ENCODE measurements at places on chromosomes 7 and 10. TPM values are rescaled to one million over a fixed set of nuclear protein-coding genes. Genes with fewer than 3 reads are reported as not detected.

GRCh38 chr7:29977886-29978651, 11.5 kb downstream of the SCRN1 start:
- no peaks in the 10 kb centered on the region for H3K36me3 ChIP-seq
- H3K4me3 ChIP-seq = no peak overlapping the region
- no peak overlapping the region for H3K27ac ChIP-seq
- H3K4me1 ChIP-seq = no peaks in the 10 kb centered on the region
- no peak for DNase-seq

DNA sequence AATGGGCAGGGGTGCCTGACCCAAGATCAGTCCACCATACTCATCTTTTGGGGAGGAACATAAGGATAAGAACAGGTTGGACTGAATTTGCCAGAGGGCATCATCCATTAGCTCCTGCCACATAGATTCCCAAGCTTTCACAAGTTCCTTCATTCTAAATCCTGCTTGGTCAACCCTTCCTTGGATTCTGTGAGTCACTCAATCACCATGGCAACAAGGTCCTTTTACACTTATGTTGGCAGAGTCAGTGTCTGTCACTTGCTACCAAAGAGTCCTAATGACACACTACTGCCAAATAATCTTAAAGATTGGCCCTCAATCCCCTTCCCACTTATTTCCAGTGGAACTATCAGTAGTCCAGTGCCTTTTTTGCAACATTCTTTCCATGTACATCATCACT, 5.0 kb upstream of the LGI1 start:
- no peaks in the 10 kb centered on the region for H3K36me3 ChIP-seq
- peaks cover 17% of the 10 kb centered on the region for H3K27me3 ChIP-seq
- no peak overlapping the region for H3K4me3 ChIP-seq
- no peaks in the 10 kb centered on the region for H3K4me1 ChIP-seq

- DNase-seq = no peak
- no peak overlapping the region for H3K4me3 ChIP-seq
- H3K27me3 ChIP-seq = peaks cover 22% of the 10 kb centered on the region
- H3K27ac ChIP-seq = no peak overlapping the region
- H3K36me3 ChIP-seq = no peaks in the 10 kb centered on the region
- peaks cover 2% of the 10 kb centered on the region for H3K4me1 ChIP-seq
Observed at GRCh38 chr10:80137031-80137862, 4.7 kb downstream of the PLAC9 start.

ABCC2 gene
- total RNA-seq = 0.76 TPM

GRCh38 chr10:30853066-30853465, 178.6 kb downstream of the ZNF438 start:
- no peaks in the 10 kb centered on the region for H3K27me3 ChIP-seq
- no peaks in the 10 kb centered on the region for H3K4me1 ChIP-seq
- no peaks in the 10 kb centered on the region for H3K36me3 ChIP-seq
- no peak for DNase-seq
- no peak overlapping the region for H3K27ac ChIP-seq
- no peak overlapping the region for H3K4me3 ChIP-seq
